ENCODE measurements at places on chromosomes 5 and 9.

GRCh38 chr9:134635351-134636148 lies 6.1 kb upstream of the COL5A1 start:
- DNase-seq, result no peak

GRCh38 chr9:136640171-136641111 lies 22.3 kb upstream of the EGFL7 start:
- no peak for DNase-seq

GRCh38 chr9:92562461-92562967 lies 26.7 kb upstream of the ECM2 start:
- DNase-seq, result peak; percentile 82

DNA sequence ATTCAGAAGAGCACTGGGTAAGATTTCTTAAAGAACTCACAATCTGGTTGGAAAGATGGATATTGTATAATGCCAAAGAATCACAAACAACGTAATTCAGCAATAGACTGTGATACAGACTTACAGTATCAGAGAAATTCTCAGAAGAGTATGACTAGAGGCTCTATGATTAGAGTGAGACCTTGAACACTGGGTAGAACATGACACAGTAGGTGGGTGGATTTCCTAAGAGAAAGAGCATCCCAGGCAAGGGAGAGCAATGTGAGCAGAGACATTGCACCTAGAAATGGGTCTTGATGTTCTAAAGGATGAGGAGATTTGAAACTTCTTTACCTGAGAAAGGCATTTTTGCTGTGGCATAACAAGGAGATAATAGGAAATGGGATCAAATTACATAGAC lies 27.3 kb upstream of the CAST start:
- DNase-seq, result no peak

GRCh38 chr5:141850244-141850768 lies 27.9 kb downstream of the PCDH1 start:
- DNase-seq, result peak; percentile 63

DNA sequence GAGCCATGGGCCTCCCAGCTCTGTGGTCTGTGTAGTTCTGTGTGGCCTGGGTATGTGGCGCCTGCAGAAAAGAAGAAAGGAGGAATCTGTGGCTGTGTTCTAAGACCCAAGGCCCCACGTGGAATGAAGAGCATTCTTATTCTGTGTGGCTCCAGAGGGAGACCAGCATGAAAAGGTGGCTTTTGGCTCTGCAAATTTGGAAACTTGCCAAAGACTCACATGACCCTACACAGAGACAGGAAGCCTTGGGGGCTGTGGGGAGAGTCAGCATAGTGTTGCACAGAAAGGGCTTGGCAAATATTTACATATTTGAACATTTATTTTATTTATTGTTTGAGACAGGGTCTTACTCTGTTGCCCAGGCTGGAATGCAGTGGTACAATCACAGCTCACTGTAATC lies 193.3 kb downstream of the TMEM38B start:
- DNase-seq, result no peak

- peak; percentile 66 for DNase-seq
These were observed 39.3 kb upstream of the RAD23B start for GRCh38 chr9:107243742-107244141.

DNA sequence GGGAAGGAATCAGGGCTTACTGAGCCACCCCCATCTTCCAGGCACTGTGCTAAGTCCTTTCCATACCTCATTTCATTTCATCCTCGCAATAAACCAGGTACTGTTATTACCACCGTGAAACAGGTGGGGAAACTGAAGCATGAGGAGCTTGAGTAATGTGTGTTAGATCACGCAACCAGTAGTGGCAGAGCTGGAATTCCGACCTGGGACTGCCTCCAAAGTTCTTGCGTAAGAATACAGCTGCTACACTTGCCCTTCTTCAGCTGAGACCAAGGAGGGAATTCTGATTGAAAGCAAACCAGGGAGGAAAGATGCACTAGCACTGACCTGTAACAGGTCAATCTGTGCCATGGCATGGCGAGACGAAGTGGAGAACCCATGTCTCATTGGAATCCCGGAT lies 113.4 kb upstream of the MSX2 start:
- peak; percentile 34 for DNase-seq

DNA sequence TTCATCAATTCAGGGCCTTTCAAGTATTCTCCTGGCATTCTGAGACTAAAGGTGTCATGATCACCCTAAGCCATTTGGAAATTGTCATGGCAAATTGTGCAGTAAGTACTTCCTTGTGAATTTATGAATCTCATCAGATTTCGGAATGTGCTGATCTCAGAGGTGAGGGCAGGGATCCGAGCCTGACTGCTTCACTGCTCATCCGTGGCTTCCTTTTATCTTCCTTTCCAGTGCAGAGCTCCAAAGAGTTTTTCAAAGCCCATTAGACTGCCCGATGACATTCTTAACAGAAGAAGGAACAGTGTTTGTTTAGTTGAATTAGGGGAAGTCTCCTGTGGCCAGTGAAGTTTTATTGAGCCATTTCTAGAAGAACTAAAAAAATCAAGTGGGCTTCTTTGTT lies 182.8 kb upstream of the GDNF start:
- DNase-seq, result no peak

- peak; percentile 4 for DNase-seq
These were observed 277.8 kb downstream of the PRELID2 start for GRCh38 chr5:145557345-145557744.

DNA sequence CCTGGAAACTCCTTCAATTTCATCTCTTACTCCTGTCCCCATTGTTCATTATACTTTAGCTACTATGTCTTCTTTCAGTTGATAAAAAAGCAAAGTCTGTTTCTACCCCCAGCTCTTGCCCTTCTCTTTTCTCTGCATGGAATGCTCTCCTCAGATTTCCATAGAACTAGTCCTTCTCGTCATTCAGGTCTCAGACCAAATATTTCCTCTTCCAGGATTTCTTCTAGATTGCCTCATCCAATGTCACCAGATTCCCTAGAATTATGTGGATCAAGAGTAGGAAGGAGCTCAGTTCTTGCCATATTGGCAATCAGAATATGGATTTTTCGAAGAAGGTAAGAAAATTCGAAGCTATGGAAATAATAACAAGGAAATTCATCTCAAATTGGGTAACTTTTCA lies 176.1 kb downstream of the GABRG2 start:
- no peak for DNase-seq

DNA sequence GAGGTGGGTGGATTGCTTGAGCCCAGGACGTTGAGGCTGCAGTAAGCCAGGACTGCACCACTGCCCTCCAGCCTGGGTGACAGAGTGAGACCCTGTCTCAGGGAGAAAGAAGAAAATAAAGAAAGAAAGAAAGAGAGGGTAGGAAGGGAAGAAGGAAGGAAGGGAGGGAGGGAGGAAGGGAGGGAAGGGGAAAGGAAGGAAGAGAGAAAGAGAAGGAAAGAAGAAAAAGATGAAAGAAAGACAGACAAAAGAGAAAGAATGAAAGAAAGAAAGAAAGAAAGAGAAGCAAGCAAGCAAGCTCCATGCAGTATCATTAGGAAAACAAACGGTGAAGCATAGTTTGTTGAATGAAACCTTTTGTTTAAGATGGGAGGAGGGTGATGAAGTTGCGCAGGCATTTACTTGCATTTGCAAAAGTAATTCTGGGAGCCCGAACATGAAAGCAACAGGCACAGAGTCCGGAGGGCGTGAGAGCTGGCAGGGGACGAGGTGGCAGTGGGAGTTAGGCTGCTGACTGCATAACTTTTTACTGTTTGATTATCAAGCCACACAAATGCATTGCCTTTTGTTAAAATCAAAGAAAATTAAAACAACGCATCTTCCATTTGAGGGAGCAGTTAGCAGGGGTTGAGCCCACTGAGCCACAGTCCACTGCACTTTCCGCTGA lies 26.0 kb upstream of the CEP72 start:
- DNase-seq, result no peak

- DNase-seq, result peak; percentile 91
These were observed at the start of gene ZBTB6 for GRCh38 chr9:122912964-122913673. ZBTB6 (minus strand) TSS chr9:122913323; CDS start chr9:122912072, 1,251 bp downstream.

Data from EH (cell line).